ENCODE measurements at places on chromosomes 5 and 9. TPM values are rescaled to one million over a fixed set of nuclear protein-coding genes. Genes with fewer than 3 reads are reported as not detected.

Gene SMIM27
- 7.3 TPM for total RNA-seq

DNA sequence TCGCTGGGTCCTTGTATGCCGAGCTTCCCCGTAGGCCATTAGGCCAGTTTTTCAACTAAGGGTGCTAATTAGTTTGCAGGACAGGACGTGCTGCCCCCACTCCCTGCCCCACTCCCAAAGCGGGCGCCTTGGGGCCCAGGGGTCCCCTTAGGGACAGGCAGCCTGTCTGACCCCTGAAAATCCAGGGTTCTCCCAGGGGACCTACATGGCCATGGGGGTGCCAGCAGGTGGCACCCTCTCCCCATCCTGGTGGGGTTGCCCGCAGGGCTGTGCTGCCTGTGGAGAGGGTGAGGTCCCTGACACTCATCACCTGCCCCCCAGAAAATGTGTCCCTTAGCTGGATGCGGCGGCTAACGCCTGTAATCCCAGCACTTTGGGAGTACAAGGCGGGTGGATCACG, 8.5 kb upstream of the CCDC187 start:
- DNase-seq: no peak

DNA sequence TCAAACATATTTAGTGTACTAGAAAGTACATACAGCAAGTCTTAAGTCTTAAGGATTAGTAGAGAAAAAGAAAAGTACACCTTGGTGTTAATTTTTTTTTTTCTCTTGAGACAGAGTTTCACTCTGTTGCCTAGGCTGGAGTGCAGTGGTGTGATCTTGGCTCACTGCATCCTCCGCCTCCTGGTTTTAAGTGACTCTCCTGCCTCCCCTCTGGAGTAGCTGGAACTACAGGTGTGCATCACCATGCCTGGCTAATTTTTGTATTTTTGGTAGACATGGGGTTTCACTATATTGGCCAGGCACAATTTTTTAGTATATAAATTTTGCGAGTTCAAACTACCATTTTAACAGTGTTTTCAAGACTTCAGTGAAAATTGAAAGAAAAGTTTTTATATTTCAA, 1941.1 kb upstream of the CDH6 start:
- DNase-seq: no peak

DNA sequence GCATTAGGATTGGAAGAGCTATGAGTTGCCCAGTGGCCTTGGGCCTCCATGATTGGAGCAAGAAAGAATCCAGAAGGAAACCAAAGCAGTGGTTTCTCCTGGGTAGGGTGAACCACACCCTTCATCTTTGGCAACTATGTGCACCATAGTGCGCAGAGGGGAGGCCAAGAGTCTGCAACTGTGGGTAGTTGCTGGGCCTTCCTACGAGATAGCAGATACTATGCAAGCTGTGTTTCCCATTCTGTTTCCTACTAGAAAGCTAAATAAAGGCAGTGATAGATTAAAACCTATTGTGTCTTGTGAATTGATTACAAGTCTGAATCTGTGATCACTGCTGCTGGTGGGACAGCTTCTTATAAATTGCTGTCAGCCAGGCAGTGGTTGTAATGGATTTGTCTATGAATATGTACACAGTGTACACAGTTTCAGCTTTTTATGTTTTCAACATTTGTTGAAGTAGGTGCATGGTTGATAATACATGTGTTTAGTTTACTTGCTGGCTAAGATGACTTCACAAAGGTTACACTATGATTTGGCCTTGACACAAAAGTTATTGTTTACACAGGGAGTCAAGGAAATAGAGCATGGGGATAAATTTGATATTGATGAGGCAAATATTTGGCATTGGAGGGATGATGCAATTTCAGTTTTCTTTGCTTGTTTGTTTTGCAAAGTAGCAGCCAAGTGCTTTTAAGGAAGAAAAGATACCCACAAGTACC, 23.7 kb upstream of the PDE8B start:
- no peak for DNase-seq

DNA sequence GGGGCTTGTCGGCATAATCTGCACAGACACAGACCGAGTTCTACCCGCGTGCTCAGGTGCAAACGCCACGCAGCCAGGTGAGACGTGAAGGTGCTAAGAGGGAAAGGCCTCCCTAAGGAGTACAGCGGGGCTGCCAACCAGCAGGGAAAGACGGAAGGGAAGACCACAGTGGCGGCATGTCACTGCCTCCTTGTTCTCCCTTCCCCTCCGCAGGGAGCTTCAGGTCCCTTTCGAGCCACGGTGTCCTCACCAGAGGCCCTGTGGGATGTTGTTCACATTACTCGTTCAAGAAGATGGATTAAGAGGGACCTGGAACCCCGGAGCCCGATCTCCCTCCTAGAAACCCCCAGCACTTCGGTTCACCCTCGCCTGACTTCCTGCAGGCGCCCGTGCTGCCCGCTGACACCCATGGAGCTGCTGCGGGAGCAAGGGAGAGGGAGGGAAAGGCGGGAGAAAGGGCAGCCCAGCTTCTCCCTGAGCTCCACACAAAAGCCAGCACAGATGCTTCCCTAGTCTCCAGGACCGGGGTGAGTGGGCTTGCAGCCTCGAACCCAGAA, 686 bp downstream of the BRD9 start:
- no peak for DNase-seq

Gene SPINK14
- not detected for total RNA-seq
